Stomach (tissue), 19 donors: ENCODE measurements at places on chromosomes 2 and 18.

GRCh38 chr2:198483051-198483450 is 678.7 kb downstream of the PLCL1 start:
- no peak for DNase-seq

GRCh38 chr2:205734436-205735037 is 52.2 kb downstream of the NRP2 start:
- peak; percentile 79 for DNase-seq

GRCh38 chr2:19895535-19895934 is 6.2 kb downstream of the TTC32 start:
- DNase-seq, result no peak

DNA sequence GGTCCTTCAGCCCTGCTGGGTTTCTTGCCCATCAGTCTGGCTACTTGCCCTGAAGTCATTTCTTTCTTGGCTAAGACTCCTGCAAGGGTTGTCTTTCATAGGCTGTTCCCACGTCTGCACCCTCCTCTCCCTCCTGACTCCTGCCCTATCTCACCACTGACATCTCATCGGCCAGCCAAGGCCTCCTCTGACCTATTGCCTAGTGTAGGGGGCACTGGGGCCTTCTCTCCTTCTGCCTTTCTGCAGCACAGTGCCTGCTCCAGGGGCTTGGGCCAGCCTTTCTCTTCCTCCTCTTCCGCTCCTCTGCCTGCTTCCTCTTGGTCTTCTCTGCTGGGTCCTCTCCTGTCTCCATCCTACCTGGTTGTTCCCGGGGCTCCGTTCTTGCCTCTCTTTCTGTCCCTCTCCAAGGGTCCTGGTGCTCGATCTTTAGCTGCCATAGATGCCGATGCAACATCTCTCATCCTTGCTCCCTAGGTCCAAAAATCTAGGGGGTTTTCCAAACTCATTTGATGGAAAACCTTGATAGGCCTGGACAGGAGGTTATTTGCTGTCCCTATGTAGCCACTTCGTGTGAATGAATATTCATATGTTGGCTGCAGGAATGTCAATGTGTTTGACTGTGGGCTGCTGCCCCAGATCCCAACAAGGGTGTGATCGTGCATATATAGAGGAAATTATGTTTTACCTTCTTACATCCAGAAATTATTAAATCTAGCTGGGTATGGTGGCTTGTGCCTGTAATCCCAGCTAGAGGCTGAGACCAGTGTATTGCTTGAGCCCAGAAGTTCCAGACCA is 9.7 kb upstream of the NT5DC4 start:
- no peak for DNase-seq

GRCh38 chr18:13331846-13332245 is 113.3 kb downstream of the LDLRAD4 start:
- DNase-seq, result no peak

DNA sequence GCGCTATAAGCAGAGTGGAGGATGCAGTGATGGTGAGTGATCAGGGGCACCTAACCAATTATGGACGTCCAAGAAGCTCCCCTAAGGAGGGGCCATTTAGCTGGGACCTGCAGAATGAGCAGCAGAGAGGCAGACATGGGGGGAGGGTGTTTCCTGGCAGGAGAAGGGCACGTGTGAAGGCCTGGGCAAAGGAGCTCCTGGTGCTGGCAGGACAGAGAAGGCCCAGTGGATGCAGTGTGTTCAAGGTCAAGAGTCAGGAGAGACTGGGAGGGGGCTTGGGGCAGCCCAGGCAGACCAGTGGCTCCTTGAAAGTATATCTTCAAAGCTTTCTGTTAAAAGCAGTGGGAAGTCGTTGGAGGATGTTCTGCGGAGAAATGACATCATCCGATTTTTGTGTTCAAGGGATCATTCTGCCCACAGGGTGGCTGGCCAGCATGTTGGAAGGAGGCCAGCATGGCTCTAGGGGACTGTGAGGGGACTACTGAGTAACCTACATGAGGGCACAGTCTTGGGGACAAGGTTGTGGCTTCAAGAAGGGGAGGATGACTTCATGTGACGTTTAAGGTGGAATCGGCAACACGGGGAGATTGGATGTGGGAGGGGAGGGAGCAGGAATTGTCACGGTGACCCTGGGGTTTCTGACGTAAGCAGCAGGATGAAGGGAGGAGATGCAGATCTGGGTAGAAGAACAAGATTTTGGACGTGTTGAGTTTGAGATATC is 9.0 kb upstream of the CIB4 start:
- no peak for DNase-seq

GRCh38 chr2:234334756-234335155 is 162.1 kb downstream of the ARL4C start:
- DNase-seq, result no peak

GRCh38 chr2:30234180-30234971 is 3.0 kb downstream of the LBH start:
- peak; percentile 61 for DNase-seq

GRCh38 chr2:88709181-88709631 is 17.7 kb downstream of the RPIA start:
- DNase-seq, result no peak

DNA sequence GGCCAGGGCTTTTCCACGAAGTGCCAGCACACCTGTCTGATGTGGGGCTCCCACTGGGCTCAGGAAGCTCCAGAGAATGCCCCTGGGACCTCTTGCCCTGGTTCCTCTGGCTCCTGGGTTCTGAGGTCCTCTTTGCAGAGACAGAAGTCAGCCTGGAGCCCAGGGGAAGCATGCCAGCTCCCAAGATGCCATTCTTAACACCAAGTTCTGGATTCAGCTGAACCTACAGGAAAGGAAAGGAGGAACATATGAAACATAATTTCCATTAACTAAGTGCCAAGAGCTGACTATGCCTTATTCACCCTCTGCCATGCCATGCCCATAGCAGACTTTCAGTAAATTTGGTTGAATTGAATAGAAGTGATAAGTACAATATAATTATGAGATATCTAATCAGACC is 21.9 kb downstream of the FAM124B start:
- DNase-seq, result no peak

DNA sequence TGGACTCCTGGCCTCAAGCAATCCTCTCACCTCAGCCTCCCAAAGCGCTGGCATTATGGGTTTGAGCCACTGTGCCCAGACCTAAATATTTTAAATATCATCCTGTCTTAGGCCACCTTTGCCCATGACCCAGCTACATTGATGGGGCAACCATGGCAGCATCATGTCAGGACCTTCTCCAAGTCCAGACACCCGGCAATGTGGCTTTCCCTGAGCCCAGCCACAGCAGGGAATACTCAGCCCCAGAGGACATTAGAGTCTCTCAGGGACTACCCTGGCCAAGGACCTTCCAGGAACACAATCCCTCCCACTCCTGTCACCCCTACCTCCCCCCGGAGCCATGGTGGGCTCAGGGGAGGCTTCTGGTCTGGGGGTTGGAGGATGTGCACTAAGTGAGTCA is 72.8 kb downstream of the SMAD7 start:
- no peak for DNase-seq

DNA sequence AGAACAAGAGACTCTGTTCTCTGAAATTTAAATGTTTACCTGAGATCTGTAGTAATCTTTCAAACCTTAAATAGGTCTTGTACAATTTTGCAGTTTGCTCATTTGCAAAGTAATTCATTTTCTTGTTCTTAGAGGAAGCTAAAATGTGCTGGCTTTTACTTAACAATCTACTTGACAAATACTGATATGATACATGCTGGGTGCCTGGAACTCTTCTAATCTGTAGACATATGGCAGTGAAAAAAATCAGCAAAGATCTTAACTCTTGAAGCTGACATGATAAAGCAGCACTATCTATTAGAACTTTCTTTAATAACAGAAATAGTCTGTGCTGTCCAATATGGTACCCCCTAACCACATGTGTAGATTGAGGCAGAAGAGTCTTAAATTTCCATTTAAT is 1352.8 kb upstream of the SLC39A10 start:
- no peak for DNase-seq
